ENCODE measurements at places on chromosomes 4 and X.

DNA sequence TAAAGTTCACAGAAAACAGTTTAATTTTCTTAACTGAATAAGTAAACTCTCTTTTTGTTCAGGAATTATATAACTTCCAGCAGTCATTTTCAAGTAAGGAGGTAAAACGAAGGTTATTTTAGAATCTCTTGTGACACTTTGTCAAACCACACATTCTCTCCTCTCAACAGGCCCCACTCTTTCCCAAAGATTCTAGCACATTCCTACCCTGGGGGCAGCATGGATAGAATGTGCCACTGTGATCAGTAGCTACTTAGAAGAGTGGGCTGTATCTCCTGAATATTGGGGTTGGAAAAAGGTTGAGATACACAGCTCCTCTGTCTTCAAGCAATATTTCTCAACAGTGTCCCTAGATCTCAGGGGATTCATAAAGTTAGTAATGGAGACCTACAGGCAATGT, 157.6 kb downstream of the EMCN start:
- DNase-seq, result no peak

- DNase-seq, result no peak
Observed at GRCh38 chr4:140019619-140020347, 134.2 kb downstream of the MAML3 start.

DNA sequence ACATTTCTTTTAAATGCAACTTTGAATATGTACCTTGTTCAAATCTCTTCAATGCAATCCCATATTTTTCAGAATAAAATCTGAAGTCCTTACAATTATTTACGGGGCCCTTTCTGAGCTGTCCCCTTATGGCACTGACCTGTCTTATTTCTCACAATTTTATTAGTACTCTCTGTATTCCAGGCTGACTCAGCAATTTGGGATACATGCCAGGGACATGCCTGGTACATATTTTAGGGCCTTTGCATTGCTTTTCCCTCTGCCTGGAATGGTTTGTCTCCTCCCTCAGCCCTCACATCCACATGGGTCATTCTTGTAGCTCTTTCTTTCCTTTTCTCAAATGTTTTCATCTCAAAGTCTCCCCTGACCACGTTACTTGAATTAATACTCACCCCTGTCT, 172.2 kb upstream of the TECRL start:
- DNase-seq, result peak; percentile 34

- no peak for DNase-seq
Observed at GRCh38 chrX:9390121-9390520, 74.7 kb upstream of the TBL1X start.

GRCh38 chr4:74408639-74409038, 36.3 kb upstream of the AREG start:
- no peak for DNase-seq

DNA sequence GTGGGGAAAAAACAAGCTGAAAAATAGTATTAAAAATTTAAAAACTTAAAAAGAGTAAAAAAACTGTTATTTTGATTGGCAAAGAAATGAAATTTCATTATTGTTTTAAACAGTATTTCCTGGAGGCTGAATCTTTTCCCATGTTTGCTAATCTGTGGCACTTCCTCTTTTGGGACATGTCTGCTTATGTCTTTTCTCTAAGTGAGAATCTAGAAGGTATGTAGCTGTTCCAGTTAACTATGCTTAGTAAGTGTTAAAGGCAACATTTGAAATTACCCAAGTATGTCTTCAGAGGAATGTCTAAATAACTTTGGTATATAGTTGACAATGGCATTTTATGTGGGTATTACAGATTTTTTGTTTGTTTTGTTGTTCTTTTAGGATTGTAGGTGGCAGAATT, 81.6 kb upstream of the TBC1D9 start:
- no peak for DNase-seq

GRCh38 chr4:148944839-148945219, 502.6 kb upstream of the NR3C2 start:
- no peak for DNase-seq

- no peak for DNase-seq
Observed at GRCh38 chr4:74543983-74544382, 99.0 kb downstream of the AREG start.

GRCh38 chr4:5666741-5667140, 41.6 kb downstream of the EVC2 start:
- no peak for DNase-seq

GRCh38 chr4:128776794-128777216, 32.7 kb upstream of the JADE1 start:
- DNase-seq, result peak; percentile 53

DNA sequence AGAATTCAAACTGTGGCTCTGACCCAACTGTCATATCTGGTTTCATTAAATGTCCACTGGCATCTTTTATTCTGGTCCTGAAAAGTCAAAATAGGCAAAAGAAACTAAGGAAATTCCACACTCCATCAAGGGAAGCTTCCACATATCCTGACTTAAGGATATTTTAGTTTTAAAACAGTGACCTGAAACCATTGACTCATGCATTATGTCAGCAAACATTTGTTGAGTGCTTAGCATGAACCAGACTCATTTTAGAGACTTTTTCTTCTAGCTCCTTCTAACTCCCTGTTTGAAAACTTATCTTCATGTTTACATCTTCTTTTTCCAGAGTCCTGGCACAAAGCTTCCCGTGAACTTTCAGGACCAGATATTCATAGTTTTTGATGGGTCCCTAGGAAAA, 6.9 kb upstream of the CXCL1 start:
- no peak for DNase-seq

GRCh38 chr4:3683077-3683743, 83.0 kb upstream of the ADRA2C start:
- no peak for DNase-seq

- DNase-seq, result no peak
Observed at GRCh38 chrX:112889400-112889799, 48.8 kb upstream of the AMOT start.

DNA sequence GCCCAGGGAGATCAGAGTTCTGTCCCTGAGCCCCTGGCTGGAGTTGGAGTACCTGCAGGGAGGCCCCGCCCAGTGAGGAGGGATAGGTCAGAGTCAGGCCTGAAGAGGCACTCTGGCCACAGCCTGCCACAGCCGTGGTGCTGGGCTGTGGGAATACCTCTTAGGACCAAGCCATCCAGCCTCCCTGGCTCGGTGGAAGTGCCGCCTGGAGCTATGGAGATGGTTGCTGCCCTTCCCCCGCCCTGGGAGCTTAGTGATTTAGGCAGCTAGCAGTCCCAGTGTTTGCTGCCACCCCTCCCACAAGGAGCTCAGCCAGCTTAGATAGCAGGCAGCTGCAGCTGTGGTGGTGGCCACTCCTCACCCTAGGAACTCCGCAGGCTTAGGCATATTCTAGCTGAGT, 446.3 kb upstream of the GNPDA2 start:
- no peak for DNase-seq

- DNase-seq, result no peak
Observed at GRCh38 chr4:150976478-150977118, 38.5 kb downstream of the LRBA start.

GRCh38 chr4:184612074-184612473, 37.2 kb downstream of the CASP3 start:
- DNase-seq, result no peak

DNA sequence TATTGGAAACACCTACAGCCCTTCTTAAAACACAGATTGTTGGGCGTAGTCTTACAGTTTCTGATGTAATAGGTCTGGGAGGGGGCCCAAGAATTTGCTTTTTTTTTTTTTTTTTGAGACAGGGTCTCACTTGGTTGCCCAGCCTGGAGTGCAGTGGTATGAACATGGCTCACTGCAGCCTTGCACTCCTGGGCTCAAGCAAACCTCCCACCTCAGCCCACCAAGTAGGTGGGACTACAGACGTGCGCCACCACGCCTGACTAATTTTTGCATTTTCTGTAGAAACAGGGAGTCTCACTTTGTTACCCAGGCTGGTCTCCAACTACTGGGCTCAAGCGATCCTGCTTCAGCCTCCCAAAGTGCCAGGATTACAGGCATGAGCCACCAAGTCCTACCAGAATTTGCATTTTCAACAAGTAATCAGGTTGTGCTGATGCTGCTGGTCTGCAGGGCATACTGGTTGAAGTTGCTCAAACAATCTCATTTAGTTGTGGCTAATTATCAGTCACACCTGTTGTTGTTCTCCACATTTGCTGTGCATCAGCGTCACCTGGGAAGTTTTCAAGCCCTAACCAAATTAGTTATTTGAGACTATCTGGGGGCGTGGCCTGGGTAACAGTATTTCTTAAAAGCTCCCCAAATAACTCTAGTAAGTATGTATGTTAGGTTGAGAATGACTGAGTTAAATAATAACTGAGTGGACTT, 14.0 kb downstream of the TMEM154 start:
- no peak for DNase-seq

DNA sequence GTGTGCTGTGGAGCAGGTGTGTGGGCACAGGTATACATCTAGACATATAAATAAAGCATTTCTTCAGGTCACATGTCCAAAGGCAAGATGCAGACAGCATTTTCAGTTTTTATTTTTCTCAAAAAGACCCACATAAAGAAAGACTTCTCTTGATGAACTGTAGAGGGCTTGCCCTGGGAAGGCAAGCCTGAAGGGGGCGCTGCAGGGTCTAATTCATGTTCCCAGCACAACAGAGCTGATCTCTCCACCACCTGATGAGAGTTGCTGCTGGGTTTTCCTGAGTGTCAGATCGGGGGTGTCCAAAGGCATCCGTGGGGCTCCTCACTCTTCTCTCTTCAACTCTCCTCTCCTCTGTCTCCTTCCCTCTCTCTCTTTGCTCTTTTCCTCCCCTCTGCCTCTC, 26.6 kb downstream of the ADRA2C start:
- no peak for DNase-seq

GRCh38 chrX:143663755-143664154, 27.9 kb upstream of the SLITRK4 start:
- DNase-seq, result no peak

- DNase-seq, result no peak
Observed at GRCh38 chrX:130121505-130121800, 11.2 kb upstream of the ELF4 start.

DNA sequence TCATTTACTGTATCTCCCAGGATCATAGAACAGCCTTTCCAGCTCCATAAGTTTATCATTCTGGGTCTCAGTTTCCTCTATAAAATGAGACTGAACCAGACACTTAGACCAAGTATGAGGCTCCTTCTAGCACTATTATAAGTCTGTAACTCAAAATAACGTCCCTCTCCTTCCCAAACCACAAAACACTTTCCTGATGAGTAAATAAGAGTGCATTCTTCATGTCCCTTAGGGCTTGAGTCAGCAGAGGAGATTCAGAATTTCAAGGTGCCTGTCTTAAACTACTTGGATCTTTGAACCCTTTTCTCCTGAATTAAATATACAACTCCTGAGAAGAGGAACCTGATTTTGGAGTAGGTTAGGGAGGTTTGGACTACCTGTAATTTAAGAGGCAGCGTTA, 62.6 kb downstream of the GLRA2 start:
- DNase-seq, result no peak

- no peak for DNase-seq
Observed at GRCh38 chrX:49754233-49754857, 58.6 kb upstream of the PAGE1 start.

DNA sequence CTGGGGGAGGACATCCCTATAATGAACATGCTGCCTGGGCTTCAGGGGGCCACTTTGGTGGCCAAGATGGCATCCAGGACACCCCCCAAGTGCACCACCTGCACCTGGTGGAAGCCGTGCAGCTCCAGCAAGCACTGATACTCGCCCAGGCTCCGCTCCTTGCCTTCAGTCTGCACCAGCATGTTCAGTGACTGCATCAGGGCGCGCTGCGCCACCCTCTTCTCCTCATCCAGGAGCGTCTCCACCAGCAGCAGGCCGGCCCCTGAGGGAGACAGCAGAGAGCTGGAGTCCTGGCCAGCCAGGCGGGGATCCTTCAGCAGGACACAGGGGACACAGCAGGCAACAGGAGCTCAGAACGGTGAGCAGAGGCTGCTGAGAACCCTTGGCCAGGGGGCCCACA, 11.3 kb upstream of the SLC25A6 start:
- no peak for DNase-seq

DNA sequence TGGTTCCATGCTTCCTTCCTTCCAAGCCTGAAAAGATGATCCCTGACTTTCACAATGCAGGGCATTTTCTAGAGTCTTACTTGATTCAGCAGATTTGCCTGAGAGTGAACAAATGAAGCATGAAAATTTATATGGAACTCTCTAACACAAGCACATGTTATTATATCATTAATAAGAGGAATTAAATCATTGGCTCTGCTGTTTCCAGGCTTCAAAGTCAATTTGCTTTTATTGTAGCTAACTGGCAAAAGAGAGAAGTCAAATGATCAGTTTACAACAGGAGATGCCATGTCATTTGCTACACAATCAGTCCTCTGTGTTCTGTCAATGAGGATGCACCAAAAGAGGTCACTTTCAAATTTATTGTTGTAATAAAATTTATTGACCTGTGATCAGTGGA, 101.5 kb upstream of the UGT8 start:
- DNase-seq, result no peak

DNA sequence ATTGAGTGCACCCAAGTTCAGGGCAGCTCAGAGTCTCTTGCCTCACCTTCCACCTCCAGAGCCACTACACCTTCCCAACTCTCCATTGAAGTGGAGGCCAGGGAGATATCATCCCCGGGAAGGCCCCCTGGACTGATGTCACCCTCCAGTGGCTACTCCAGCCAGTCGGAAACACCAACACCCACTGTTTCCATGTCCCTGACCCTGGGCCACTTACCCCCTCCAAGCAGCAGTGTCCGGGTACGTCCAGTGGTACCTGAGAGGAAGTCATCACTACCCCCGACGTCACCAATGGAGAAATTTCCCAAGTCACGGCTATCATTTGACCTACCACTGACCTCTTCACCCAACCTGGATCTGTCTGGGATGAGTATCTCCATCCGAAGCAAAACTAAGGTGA, 7.8 kb upstream of the RTL5 start:
- DNase-seq, result no peak

- no peak for DNase-seq
Observed at GRCh38 chr4:94435874-94436273, 15.9 kb upstream of the PDLIM5 start.

DNA sequence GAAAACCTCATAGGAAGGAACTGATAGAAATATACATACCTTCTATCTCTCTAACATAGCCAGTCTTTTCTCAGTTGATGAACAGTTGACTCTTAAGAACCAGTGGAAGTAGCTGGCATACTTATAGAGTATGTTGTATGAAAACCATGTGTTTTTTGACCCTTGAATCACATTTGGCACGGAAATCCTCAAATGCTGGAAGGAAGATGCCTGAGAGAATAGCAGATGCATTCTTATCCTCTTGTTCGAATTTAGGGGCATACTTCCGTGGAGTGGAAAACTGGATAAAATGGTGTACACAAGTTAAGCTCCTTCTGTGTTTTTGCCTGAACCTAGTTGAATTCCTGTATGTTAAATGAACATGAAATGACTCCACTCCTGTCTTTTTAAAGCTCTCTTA, 145.5 kb downstream of the PCDH7 start:
- no peak for DNase-seq
